Thoracic aorta endothelial cell (primary cell): ENCODE measurements at places on chromosomes 6 and 20. TPM values are rescaled to one million over a fixed set of nuclear protein-coding genes. Genes with fewer than 3 reads are reported as not detected.

SLC24A3 gene
- total RNA-seq = not detected in 2 replicates

CRYBG1 gene
- 16.4 and 55.7 TPM in 2 replicates for total RNA-seq

KIF25 gene
- total RNA-seq = not detected in 2 replicates

TFAP2A gene
- total RNA-seq = 0.79 and 2.9 TPM in 2 replicates

NHLRC1 gene
- total RNA-seq = 1.2 and 2.3 TPM in 2 replicates

MUC22 gene
- total RNA-seq = not detected in 2 replicates

SIRPA gene
- 20.2 and 29.4 TPM in 2 replicates for total RNA-seq

BPIFB1 gene
- total RNA-seq = not detected in 2 replicates

YIPF3 gene
- 76.7 and 83.6 TPM in 2 replicates for total RNA-seq

MRPS10 gene
- total RNA-seq = 61.3 and 74.1 TPM in 2 replicates

REM1 gene
- total RNA-seq = 0.13 and 0.14 TPM in 2 replicates

DCDC2 gene
- total RNA-seq = not detected in 2 replicates

C20orf141 gene
- total RNA-seq = not detected in 2 replicates

ADGB gene
- total RNA-seq = not detected in 2 replicates

MAK gene
- 0.07 TPM in 1 of 2 replicates, not detected in the other for total RNA-seq

SUPT3H gene
- total RNA-seq = 7.8 and 8.8 TPM in 2 replicates

SS18L1 gene
- total RNA-seq = 12.9 and 13.4 TPM in 2 replicates

IYD gene
- total RNA-seq = not detected in 2 replicates

ARFGEF3 gene
- total RNA-seq = 10.6 and 16.2 TPM in 2 replicates

MAFB gene
- 1.7 and 3.1 TPM in 2 replicates for total RNA-seq

F13A1 gene
- total RNA-seq = not detected in 2 replicates

SUMO4 gene
- 5.5 TPM in 2 replicates for total RNA-seq

GNAS-AS1 gene
- 0.57 and 0.66 TPM in 2 replicates for total RNA-seq

TINAG gene
- not detected in 2 replicates for total RNA-seq

HLA-DRA gene
- total RNA-seq = not detected in 2 replicates

MYCT1 gene
- total RNA-seq = 166 and 184 TPM in 2 replicates

TCP11 gene
- total RNA-seq = 0.07 TPM in 1 of 2 replicates, not detected in the other

RNF144B gene
- 135 and 161 TPM in 2 replicates for total RNA-seq

KCNS1 gene
- total RNA-seq = 0.13 and 0.29 TPM in 2 replicates

ADGRF5 gene
- 2.0 and 13.2 TPM in 2 replicates for total RNA-seq

CRISP2 gene
- not detected in 2 replicates for total RNA-seq

PPT2 gene
- total RNA-seq = 32.7 and 42.2 TPM in 2 replicates

BRD2 gene
- 143 and 157 TPM in 2 replicates for total RNA-seq

ZNF334 gene
- 0.13 and 0.14 TPM in 2 replicates for total RNA-seq

SLC18B1 gene
- total RNA-seq = 13.1 and 13.4 TPM in 2 replicates

CYP39A1 gene
- 0.13 and 0.22 TPM in 2 replicates for total RNA-seq

C6orf52 gene
- not detected in 2 replicates for total RNA-seq

LPA gene
- not detected in 2 replicates for total RNA-seq

PNRC1 gene
- total RNA-seq = 92.8 and 97.1 TPM in 2 replicates

SYNJ2 gene
- 101 and 133 TPM in 2 replicates for total RNA-seq

GID8 gene
- 34.0 and 37.6 TPM in 2 replicates for total RNA-seq

TMEM170B gene
- 9.6 and 11.0 TPM in 2 replicates for total RNA-seq

NKAPL gene
- 0.43 and 0.80 TPM in 2 replicates for total RNA-seq

RBCK1 gene
- total RNA-seq = 55.2 and 62.1 TPM in 2 replicates

TFEB gene
- total RNA-seq = 1.7 and 2.9 TPM in 2 replicates

DHX35 gene
- total RNA-seq = 13.5 and 14.4 TPM in 2 replicates

C4B gene
- 0.43 and 1.9 TPM in 2 replicates for total RNA-seq

EYA2 gene
- total RNA-seq = not detected in 2 replicates

KHDC1L gene
- not detected in 2 replicates for total RNA-seq

VWA7 gene
- total RNA-seq = 0.27 and 0.29 TPM in 2 replicates

ADAM33 gene
- not detected in 2 replicates for total RNA-seq

SIM1 gene
- total RNA-seq = under 0.01 and 0.14 TPM in 2 replicates

NFYA gene
- 17.3 and 21.1 TPM in 2 replicates for total RNA-seq

KAT14 gene
- 12.0 and 12.9 TPM in 2 replicates for total RNA-seq

SCAF8 gene
- total RNA-seq = 49.7 and 52.4 TPM in 2 replicates

GPX5 gene
- not detected in 2 replicates for total RNA-seq

PPP1R16B gene
- total RNA-seq = 78.5 and 93.3 TPM in 2 replicates

FOXQ1 gene
- total RNA-seq = under 0.01 TPM in 1 of 2 replicates, not detected in the other
